Epithelial cell of proximal tubule (primary cell): ENCODE measurements at places on chromosomes 2 and 18. TPM values are rescaled to one million over a fixed set of nuclear protein-coding genes. Genes with fewer than 3 reads are reported as not detected.

DNA sequence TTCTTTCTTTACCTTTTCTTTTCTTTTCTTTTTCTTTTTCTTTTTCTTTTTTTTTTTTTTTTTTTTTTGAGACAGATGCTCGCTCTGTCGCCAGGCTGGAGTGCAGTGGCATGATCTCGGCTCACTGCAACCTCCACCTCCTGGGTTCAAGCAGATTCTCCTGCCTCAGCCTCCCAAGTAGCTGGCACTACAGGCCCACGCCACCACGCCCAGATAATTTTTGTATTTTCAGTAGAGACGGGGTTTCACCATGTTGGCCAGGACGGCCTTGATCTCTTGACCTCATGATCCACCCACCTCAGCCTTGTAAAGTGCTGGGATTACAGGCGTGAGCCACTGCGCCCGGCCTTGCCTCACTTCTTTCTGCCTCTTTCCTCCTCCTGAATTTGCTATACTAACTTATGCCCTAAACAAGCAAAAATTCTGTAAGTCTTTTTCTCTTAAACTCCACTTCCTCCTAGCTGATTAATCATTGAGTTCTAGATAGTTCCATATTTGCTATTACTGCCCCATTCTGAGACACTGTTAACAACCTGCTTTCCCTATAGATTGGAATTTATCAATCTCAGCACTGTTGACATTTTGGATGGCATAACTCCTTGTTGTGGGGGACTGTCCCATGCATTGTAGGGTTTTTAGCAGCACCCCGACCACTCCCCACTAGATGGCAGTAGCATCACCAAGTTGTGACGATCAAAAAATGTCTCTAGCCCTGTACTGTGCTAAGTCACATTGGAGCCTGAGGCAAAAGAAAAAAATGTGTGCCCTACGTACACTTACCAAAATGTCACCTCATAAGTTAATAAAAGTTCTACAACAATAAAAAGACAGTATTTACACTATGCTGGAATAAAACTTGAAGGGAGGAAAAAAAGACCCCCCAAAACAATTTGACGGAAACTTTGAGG, 16.4 kb upstream of the THADA start:
- no peak for DNase-seq

- DNase-seq, result no peak
Observed at GRCh38 chr18:74957588-74958224, 251.2 kb downstream of the PTGR3 start.

GRCh38 chr18:63363951-63364350, 3.1 kb downstream of the KDSR start:
- DNase-seq, result no peak

GRCh38 chr18:78517328-78517727, 462.3 kb upstream of the SALL3 start:
- DNase-seq, result no peak

GRCh38 chr2:236862961-236863728, 222.5 kb upstream of the COPS8 start:
- DNase-seq, result peak; percentile 88

DNA sequence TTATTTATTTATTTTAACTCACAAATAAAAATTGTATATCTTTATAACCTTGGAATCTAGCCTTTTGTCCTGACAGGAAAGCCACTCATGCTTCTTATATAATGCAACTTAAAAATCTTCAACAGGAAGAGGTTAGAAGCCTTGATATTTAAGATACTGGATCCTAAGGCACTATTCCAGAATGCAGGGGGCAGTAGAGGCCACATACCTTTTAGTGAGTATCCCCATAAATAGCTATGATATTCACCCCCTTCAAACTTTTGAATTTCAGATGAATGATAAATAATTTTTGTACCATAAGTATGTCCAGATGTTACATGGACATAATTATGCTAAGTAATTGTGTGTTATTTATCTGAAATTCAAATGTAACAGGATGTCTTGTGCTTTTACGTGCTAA, 592.7 kb upstream of the VRK2 start:
- DNase-seq, result no peak

DNA sequence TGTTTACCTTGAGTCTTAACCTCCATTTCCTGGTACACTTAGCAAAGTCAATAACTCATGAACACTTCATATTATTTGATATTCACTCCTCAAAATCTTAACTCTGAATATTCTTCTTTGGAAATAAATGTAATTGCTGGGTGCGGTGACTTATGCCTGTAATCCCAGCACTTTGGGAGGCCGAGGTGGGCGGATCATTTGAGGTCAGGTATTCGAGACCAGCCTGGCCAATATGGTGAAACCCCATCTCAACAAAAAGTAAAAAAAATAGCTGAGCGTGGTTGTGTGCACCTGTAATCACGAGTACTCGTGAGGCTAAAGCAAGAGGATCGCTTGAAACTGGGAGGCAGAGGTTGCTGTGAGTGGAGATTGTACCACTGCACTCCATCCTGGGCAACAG, 201.3 kb upstream of the DSEL start:
- no peak for DNase-seq

DNA sequence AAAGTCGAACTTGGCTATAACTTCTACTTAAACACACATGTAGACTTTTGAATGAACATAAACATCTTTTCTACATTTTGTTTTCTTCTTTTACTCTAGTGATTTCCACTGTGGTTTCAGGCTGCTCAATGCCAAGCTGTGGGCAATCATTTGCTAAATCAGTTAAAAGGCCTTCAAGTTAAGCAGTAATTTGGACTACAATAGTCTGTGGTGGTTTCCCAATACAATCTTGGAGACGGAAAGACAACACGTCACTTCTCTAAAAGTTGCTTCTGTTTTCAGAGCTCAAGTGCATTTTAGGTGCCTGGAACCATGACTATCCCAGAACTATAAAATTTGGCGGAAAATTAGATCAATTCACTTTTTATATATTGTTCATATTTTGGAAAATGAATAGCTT, 69.4 kb downstream of the TXNL1 start:
- DNase-seq, result peak; percentile 59

GRCh38 chr18:51383711-51384110, 186.2 kb upstream of the MEX3C start:
- DNase-seq, result no peak

- no peak for DNase-seq
Observed at GRCh38 chr2:157929871-157930667, 53.9 kb upstream of the ACVR1 start.

DNA sequence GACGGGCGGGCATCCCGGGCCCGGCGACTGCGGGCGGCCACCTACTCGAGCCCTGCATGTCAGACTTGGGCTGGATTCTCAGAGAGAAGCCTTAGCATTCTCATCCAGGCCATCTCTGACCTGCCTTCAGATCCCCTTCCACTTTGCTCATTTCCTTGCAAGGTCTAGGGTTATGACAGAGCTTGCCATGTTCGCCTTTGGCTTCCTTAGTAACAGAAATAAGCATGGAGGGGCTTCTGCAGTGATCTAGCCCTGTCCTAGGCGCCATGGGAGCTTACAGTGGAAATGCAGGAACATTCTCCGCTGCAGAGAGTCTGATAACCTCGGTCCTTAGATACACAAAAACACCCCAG, 632 bp upstream of the ACVR1 start:
- no peak for DNase-seq

DNA sequence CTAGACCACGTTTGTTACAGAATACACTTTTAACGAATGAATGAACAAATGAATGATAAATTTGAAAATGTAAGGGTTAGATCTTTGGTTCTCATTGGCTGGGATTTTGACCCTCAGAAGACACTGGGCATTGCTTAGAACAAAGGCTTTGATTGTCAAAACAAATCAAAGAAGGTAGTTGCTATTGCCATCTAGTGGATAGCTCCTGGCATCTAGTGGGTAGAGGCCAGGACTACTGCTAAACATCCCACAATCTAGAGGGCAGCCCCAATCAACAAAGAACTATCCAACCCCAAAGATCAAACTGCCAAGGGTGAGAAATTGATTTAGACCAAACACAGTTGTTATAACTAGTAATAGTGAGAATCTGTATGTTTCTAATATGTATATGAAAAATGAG, 552.3 kb downstream of the KCNJ3 start:
- peak; percentile 7 for DNase-seq

DNA sequence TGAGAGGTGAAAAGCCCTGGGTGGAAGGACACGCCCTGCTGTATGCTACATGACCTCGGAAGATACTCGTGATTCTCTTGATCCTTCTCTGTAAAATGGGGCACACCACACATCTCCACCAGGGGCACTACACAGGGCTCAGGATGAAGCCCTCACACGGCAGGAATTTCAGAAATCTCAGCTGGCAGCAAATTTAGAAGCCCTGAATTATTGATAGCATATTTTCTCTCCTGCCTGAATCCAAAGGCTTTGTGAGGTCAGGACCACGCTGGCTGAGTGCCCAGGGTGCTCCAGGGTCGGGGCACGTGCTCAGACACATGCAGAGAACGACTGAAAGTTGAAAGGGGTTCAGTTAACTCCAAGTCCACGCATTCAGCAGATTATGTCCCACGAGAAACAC, 42.1 kb upstream of the GALR1 start:
- DNase-seq, result peak; percentile 64

GRCh38 chr2:30261695-30262211, 30.4 kb downstream of the LBH start:
- DNase-seq, result no peak

DNA sequence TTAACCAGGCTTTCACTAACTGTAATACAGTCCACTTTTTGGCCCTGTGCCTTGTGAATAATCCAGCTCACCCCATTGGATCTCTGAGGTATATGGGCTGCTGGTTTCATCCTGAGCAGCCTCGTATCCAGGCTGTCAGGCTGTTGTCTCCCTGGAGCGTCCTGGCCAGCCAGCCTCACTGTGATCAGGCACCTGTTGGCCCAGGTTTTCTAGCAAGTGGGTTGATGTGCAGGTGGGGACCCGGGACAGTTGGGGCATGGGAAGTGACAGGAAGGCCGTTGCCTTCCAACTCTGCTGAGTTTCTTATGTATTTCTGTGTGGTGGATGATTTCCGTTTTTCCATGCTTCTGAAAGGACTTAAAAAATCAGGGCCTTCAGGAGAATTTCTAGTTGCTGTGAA, 132.4 kb downstream of the ACOXL start:
- no peak for DNase-seq

GRCh38 chr2:46461709-46462171, 17.6 kb upstream of the TMEM247 start:
- no peak for DNase-seq

DNA sequence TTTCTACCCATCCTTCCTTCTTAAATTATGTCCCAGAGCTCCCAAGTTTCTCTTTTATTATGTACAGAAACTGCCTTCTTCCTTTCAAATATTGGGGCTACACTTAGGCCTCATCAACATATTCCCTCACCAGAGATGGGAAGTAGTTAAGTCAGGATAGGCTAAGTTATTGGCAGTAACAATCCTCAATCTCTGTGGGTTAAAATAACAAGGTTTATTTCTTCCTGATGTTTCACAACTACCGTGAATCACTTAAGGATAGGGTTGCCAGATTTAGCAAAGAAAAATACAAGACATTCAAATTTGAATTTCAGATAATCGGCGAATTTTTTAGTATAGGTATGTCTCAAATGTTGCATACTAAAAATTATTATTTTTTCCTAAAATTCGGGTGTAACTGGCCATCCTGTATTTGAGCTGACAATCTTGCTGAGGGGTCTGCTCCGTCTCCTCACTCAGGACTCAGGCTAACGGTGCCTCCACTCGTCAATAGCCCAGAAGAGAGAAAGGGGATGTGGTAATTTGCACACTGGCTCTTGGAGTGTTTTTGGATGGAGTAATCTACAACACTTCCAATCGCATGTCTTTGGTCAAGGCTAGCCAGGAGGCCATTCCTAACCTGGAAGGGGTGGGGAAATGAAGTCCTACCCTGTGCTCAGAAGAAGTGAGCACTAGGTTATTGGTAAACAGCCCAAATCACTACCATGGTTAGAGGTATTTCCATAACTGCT, 91.7 kb downstream of the ACTR3 start:
- DNase-seq, result no peak

DNA sequence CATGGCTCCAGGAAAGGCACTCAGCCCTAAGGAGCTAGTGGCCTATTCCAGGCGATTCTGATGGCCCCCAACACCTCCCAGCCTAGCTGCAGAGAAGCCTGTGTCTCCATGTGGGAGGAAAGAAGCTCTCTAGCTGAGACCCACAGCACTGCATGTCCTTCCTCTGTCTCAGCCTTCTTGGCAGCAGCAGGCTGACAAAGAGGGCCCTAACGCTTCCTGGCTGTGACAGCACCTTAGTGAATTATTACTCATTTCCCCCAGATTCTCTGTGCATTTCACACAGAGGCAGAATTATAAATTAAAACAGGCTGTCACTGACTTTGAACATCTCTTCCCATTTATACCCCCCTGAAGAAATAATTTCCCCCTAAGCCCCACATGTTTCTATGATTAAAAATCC, 206.8 kb downstream of the CLIP4 start:
- DNase-seq, result no peak

GRCh38 chr18:61949946-61950345, 57.1 kb upstream of the RNF152 start:
- no peak for DNase-seq

DNA sequence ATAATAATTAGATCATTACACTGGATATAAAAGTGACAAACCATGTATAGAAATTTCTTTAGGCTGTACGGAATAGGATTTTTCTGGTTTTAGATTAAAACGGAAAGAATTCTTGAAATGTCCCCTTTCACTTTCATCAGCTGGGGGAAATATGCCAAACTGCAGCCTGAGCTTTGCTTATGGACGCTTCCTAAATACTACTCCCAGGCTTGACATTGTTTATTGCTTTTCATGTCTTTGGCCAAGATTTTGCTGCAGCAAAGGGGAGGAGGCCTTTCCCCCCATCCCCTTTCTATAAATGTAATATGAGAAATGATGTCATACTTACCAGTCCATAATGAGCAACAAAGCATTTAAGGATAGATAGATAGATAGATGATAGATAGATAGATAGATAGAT, 158.4 kb downstream of the MAP2 start:
- DNase-seq, result no peak

DNA sequence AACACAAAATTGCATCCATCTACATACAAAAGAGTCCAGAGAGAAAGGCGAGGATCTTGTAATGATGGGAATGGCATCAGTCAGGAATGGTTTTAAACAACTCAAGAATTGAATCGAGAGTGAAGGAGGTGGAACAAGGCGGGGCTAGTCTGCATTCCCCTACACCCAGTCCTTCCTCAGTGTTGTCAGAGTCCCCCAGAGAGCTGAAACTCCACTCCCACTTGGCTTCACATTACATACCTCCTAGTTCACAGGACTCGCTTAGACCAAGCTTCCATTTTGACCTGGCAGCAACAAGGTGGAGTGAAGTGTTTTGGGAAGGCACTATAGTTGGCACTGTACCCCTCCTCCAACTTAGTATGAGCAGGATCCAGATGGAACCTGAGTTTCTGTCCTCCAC, 1273.5 kb upstream of the CRIM1 start:
- no peak for DNase-seq

- DNase-seq, result no peak
Observed at GRCh38 chr2:14219306-14219705, 413.2 kb upstream of the LRATD1 start.

The OXER1 gene
- total RNA-seq, result 0.07 TPM in 1 of 2 replicates, not detected in the other

The TTR gene
- total RNA-seq, result not detected in 2 replicates

The UNC80 gene
- not detected in 2 replicates for total RNA-seq

The RGPD4 gene
- total RNA-seq, result not detected in 2 replicates

The SOX11 gene
- total RNA-seq, result 10.1 and 17.1 TPM in 2 replicates

The FAM228A gene
- total RNA-seq, result 0.43 TPM in 1 of 2 replicates, not detected in the other

The EGR4 gene
- 0.07 TPM in 1 of 2 replicates, not detected in the other for total RNA-seq

The TXNDC2 gene
- total RNA-seq, result not detected in 2 replicates
